ENCODE measurements at places on chromosomes 11 and 22.
A peak's percentile ranks its signal among the peaks of the same experiment; 100 is the strongest.

DNA sequence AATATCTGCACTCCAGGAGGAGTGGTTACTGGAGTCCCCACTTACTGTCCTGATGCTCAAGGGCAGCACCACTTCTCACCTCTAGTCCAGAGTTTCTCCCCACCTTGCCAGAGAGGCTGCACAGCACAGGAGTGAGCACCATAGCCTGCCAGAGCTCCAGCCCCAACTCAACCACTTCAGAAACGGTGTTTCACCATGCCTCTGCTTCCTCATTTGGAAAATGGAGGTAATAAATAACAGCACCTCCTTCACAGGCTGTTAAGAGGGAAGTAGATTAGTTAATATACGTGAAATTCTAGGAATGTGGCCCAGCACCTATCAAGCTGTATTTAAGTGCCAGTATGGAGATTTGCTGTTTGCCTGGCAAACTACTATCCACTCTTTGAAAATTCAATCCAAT lies 63.0 kb downstream of the GALNT18 start:
- no peaks in the 10 kb centered on the region for H3K4me1 ChIP-seq
- H3K36me3 ChIP-seq: no peaks in the 10 kb centered on the region
- no peak for DNase-seq
- no peak overlapping the region for H3K27ac ChIP-seq
- H3K4me3 ChIP-seq: no peak overlapping the region

GRCh38 chr22:28600546-28601143 lies 79.0 kb downstream of the TTC28 start:
- DNase-seq: no peak
- no peaks in the 10 kb centered on the region for H3K36me3 ChIP-seq
- H3K4me1 ChIP-seq: no peaks in the 10 kb centered on the region
- no peak overlapping the region for H3K27ac ChIP-seq
- H3K27me3 ChIP-seq: peaks cover 13% of the 10 kb centered on the region

DNA sequence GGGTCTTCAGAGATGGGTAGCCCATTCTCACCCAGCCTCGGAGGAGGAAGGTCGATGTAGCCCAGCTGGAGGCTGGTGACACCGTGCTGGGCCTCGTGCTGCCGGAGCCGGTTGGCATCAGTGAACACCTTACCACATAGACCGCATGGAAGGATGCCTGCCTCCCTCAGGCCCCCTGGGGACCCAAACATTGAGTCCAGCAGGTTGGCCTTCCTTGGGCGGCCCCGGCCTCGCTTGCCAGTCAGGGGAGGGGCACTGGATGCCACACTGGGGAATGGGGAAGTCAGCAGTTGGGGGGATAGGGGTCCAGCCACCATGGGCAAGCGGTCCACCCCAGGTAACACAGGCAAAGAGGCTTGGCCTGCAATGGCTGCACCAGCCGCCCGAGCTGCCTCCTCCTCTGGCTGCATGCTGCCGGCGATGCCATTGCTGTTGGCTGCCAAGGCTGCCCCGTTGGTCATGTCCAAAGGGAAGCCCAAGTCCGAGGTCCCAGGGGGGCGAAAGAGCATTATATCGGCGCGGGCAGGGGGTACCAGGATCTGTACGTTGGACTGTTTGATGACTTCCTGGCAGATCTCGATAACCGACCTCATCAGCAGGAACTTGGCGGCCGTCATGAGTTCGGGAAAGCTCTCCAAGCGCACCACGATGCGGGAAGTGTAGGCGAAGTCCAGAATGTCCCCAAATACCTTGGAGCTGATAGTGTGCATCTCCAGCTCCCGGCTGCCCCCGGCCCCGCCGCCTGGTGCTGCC lies 1.4 kb downstream of the PATZ1 start:
- peaks cover 55% of the 10 kb centered on the region for H3K4me1 ChIP-seq
- no peaks in the 10 kb centered on the region for H3K27me3 ChIP-seq
- peak overlapping the region; percentile 93 for H3K27ac ChIP-seq

DNA sequence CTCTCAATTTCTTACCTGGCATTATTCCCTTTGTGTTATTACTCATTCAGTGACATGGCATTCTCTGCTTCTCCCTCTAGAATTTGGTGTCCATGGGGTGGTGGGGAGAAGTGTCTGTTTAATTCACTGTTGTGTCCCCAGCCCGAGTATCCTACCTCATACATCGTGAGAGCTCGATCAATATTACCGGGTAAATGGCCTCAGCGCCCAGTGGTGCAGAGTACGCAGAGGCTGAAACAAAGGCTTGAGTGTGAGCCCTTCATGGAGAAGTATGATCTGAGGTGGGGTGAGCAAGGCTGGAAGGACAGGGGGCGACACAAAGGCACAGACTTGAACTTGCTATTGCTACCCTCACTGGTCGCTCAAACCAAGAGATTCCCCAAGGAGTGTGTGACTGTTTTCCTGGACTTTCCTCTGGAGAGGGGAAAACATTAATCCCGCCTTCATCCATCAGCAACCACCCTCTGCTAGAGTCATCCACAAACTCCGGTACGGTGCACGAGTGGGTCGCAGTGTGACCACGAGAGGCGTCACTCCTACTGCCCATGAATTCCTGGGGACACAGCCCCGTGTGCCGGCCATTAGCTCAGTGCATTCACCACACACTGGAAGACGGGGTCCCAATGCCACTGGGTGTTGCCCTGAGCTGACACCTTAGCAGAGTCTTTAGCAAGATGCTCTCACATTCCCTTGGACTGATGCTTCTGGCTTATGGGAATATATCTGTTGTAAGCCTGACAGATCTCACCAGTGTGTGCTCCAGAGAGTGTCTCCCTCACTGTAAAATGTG lies 35.0 kb upstream of the CCND1 start:
- no peak overlapping the region for H3K27ac ChIP-seq
- no peaks in the 10 kb centered on the region for H3K36me3 ChIP-seq
- no peak overlapping the region for H3K4me3 ChIP-seq
- no peak for DNase-seq

- no peak overlapping the region for H3K4me3 ChIP-seq
- H3K27me3 ChIP-seq: peaks cover 8% of the 10 kb centered on the region
- H3K4me1 ChIP-seq: peaks cover 8% of the 10 kb centered on the region
- no peak for DNase-seq
- H3K27ac ChIP-seq: no peak overlapping the region
Measured at GRCh38 chr11:116794851-116795250, 3.2 kb upstream of the APOA5 start.

DNA sequence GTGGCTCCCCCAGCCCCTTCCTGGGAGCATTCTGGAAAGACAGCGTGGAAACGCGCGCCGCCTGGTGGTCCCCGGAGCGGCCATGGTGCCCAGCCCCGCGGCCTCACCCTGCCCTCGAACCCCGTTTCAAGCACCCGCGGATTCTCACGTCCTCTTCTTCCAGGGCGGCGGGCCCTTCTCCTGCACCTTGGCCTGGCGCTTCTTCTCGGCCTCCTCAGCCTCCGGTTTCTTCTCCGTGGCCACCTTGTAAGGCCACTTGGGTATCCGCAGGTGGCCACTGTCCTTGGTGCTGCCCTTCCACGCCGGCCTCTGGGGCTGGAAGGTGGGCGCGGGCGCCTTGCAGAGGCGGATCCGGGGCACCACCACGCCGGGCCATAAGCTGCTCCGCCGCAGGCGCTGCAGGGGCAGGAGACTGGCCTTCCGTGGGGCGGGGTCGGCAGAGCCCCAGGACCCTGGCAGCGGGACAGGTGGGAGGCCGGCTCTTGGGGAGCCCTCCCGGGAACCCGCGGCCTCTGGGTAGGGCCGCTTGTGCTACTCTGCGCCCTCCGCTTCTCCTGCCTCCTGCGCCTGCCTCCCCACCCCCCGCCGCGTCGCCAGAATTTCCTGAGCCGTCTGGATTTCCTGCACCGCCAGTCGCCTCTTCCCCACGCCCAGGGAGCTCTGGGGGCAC lies 83.4 kb downstream of the TRIM51G start:
- no peak for DNase-seq
- H3K27ac ChIP-seq: no peak overlapping the region
- H3K4me3 ChIP-seq: no peak overlapping the region
- H3K36me3 ChIP-seq: no peaks in the 10 kb centered on the region
- H3K27me3 ChIP-seq: no peaks in the 10 kb centered on the region

GRCh38 chr22:50584106-50585096 lies 1.8 kb upstream of the CHKB start:
- H3K27ac ChIP-seq: peak overlapping the region; percentile 90
- H3K4me3 ChIP-seq: peak overlapping the region; percentile 91
- no peaks in the 10 kb centered on the region for H3K27me3 ChIP-seq
- no peak for DNase-seq
- peaks cover 5% of the 10 kb centered on the region for H3K36me3 ChIP-seq

DNA sequence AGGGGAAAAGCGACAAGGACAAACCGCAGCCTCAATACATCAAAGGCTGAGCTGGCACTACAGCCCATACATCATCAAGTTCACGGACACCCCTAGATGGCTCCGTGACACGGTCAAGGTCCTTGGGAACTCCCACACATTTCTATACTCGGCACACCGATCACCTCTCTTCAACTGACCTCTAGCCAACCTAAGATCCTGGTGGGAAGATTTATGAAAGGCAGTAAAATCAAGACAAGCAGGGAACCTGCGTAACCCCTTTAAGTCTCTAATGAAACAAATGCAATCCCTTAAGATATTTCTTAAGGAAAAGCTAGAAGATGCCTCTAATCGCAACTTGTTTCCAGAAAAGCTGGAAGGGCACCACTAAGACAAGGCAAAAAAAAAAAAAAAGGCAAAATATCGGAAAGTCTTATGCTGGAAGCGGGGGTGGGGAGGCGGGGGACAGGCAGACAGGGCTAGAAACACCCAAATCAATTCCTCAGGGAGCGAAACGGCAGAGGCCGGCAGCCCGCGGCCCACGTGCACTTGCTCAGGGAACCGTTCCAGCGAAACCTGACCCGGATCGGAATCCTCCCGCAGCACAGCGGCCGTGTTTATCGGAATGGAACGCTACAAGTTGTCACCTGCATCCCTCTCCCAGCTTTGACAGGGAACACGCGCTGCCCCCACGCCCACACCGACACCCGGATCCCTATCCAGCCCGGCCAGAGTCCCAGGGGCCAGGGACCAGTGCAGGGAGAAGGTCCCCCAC lies 1.4 kb downstream of the ARHGAP20 start:
- H3K27me3 ChIP-seq: peaks cover 56% of the 10 kb centered on the region
- no peak overlapping the region for H3K27ac ChIP-seq
- H3K4me3 ChIP-seq: peak overlapping the region; percentile 52
- H3K36me3 ChIP-seq: no peaks in the 10 kb centered on the region
- peaks cover 11% of the 10 kb centered on the region for H3K4me1 ChIP-seq

- H3K27me3 ChIP-seq: no peaks in the 10 kb centered on the region
- no peak for DNase-seq
- no peak overlapping the region for H3K27ac ChIP-seq
- no peak overlapping the region for H3K4me3 ChIP-seq
- peaks cover 21% of the 10 kb centered on the region for H3K36me3 ChIP-seq
Measured at GRCh38 chr22:26684168-26684567, 26.8 kb downstream of the MIAT start.

DNA sequence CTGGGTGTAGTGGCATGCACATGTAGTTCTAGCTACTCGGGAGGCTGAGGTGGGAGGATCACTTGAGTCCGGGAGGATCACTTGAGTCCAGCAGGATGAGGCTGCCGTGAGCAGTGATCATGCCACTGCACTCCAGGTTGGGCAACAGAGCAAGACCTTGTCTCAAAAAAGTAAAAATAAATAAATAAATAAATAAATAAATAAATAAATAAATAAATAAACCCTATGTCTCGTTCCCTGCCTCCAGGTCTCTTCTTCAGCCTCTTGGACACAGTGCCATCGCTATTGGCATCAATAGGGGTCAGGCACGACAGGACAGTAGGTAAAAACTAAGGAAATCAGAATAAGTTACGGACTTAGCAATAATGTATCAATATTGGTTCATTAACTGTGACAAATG lies 23.4 kb upstream of the SYT12 start:
- DNase-seq: no peak
- no peaks in the 10 kb centered on the region for H3K4me1 ChIP-seq
- H3K27me3 ChIP-seq: peaks cover 3% of the 10 kb centered on the region
- H3K27ac ChIP-seq: no peak overlapping the region
- H3K36me3 ChIP-seq: no peaks in the 10 kb centered on the region

GRCh38 chr22:40757071-40757470 lies 62.1 kb downstream of the SLC25A17 start:
- no peaks in the 10 kb centered on the region for H3K4me1 ChIP-seq
- DNase-seq: no peak
- H3K27me3 ChIP-seq: no peaks in the 10 kb centered on the region
- H3K4me3 ChIP-seq: no peak overlapping the region

DNA sequence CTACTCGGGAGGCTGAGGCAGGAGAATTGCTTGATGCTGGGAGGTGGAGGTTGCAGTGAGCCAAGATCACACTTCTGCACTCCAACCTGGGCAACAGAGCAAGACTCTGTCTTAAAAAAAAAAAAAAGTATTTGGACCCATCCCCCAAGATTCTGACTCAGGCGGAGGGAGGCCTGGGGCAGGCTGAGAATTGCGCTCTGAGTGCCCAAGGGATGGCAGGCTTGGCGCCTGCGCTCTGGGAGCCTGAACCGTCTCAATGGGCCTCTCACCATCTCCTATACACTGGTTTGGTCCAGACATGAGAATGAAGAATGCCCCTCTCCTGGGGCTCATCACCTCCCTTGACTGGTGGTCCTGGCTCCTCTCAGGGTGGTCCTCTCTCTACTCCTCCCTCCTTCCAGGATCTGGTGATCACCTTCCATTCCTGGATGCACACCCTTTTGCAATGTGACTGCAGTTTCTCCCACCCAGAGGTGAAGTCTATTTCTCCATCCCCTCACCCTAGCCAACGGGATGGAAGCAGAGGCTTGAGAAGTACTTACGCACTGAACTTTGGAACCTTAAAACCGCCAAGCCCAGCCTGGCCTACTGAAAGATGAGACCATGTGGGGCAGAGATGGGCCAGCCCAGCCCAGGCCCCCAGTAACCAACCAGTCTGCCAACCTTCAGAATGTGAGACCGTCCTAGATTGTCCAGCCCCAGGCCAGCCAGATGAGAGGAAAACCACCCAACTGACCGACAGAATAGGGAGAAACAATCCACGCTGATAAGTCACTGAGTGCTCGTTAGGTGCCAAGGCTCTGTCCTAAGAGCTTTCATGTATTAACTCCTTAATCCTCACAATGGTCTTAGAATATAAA lies 4.9 kb downstream of the POLR3H start:
- peaks cover 27% of the 10 kb centered on the region for H3K36me3 ChIP-seq
- H3K4me3 ChIP-seq: no peak overlapping the region
- H3K27ac ChIP-seq: no peak overlapping the region
- DNase-seq: no peak

DNA sequence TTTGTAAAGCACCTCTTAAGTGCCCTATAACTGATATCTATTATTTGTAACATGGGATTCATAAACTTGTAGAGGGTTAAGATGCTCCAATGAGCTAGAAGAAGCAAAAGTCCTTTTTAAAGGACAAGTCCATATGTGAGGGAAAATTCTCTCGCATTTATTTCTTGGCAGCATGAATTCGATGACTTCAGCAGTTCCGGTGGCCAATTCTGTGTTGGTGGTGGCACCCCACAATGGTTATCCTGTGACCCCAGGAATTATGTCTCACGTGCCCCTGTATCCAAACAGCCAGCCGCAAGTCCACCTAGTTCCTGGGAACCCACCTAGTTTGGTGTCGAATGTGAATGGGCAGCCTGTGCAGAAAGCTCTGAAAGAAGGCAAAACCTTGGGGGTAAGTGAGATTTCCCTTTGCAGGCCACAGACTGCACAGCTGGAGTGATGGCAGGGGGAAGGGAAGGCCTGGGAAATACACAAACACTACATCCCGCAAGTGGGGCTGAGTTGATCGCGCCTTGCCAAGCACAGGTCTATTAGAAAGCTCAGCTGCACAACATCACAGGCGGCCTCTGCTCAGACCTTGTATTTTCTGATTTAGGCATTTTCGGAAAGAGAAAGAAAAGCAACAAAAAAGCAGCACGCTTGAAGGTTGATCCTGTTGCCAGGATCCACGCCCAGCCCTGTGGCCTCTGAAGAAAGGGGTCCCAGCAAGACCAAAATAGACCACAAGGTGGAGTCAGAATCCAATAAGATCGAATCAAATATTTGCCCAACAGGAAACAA lies 1.5 kb downstream of the MS4A8 start:
- H3K27ac ChIP-seq: no peak overlapping the region
- peak; percentile 6 for DNase-seq
- no peak overlapping the region for H3K4me3 ChIP-seq
- no peaks in the 10 kb centered on the region for H3K4me1 ChIP-seq
